ENCODE measurements at places on chromosomes 16 and 17.

GRCh38 chr16:58177353-58177710, 20.6 kb downstream of the CSNK2A2 start:
- DNase-seq = no peak

- DNase-seq = no peak
Measured at GRCh38 chr16:76464955-76465620, 187.9 kb downstream of the CNTNAP4 start.

DNA sequence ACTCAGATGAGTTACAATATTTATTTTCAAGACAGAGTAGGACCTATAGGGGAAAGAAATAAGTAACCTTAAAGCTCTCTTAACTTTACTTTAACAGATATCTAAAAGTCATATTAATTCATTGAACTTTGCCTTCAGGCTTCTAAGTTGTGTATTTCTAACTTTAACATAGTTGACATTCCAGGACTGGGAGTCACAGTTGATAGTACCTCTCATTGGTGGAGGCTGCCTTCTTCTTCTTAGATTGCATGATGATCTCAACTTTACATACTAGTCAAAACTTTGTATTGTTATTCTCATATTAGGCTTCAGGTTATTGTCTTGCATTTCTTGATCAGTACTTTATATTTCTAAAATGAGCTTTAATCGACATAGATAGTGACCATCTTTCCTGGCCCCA, 350.1 kb upstream of the KIF2B start:
- DNase-seq = no peak

DNA sequence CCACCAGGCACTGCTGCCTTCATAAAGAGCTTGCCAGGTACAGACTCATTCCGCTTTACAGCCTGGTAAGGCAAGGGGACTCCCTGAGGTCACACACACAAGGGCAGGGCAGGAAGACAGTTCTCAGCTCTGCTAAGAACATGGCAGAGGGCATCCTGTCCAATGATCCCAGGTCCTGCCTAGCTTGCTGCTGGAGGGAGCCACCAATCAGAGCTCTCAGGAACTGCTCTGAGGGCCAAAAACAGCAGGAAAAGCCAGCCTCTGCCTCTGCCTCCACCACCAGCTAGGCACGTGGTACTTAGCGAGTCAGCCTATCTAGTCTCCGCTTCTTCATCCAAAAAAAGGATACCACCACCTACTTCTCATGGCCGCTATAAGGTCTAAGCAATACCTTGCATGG, 66.1 kb downstream of the GTF3C1 start:
- no peak for DNase-seq

- peak; percentile 99 for DNase-seq
Measured at GRCh38 chr16:19555186-19555937, at the start of gene VPS35L. Gene VPS35L, plus strand, starts transcription at chr16:19555703. Its CDS starts 27 bp downstream, at chr16:19555730.

GRCh38 chr16:26645614-26646013, 421.1 kb upstream of the C16orf82 start:
- no peak for DNase-seq

GRCh38 chr16:12120217-12120981, 143.9 kb downstream of the SNX29 start:
- DNase-seq = peak; percentile 66

DNA sequence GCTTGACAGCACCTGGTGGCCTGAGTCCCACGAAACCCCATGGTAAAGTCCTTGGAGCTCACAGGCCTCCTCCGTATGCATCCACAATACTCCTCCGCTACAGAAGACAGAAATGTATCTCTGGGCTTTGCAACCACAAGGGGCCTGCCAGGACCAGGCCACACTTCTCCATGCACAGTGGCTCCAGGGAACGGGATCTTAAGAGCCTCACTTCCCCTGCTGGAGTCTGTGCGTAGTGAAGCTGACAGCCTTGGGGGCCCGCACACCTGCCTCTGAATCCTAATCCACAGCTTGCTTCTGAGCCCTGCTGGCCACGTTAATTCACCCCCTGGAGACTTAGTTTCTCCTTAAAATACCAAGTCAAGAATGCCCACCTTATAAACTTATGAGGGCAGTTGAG, 125.7 kb downstream of the COPRS start:
- DNase-seq = no peak

- no peak for DNase-seq
Measured at GRCh38 chr16:88975511-88976061, 1.4 kb downstream of the CBFA2T3 start.

Data from right hindlimb (tissue), 1 donor.